GM10248 (cell line): ENCODE measurements at places on chromosomes 6 and 20.

DNA sequence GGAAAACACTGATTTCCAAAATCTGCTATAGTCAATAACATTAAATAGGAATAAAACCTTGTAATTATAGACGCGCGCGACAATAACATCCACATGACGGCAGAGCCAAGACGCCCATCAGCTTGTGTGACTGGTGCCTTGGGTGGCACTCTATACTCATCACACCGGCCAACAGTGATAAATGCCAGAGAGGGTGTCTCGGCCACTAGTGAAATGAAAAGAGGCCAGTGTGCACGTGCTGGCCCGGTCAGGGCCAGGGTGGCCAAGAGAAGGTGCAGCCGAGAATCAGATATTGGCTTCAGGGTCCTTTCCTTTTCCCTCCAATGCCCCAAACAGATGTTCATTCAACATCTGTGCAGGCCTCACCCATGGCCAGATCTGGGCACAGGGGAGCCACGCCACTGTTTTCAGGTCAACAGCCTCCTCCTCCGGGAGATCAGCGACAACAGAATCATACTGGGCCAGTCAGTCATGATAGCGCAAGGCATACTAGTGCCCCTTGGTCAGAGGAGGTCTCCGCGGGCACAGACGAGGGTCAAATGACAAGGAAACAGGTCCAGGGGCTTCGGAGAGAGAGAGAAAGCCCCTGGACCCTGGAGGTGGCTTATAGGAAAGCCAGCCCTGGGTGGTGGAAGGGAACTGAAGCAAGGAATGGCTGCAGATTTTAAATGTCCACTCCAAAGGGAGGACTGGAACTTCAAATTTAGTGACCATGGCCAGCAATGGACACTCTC lies 134.5 kb downstream of the PRND start:
- no peak for DNase-seq

DNA sequence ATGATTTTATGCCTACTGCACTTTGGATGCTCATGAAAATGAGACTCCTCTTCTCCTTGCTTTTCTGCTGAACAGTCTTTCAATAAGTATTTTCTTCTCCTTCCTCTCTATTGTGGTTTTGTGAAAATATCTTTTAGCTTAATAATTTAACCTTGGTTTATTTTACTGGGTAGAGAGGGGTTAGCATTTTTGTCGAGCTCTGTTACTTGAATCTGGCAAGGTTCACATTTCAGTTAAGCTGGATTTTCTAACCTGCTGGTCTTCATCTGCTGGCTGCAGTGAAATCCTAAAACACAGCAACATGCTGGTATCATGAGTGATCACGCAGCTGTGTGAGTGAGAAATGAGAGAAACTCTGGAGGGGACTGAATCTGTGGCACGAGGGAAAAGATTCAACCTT lies 222.7 kb upstream of the NOX3 start:
- no peak for DNase-seq

DNA sequence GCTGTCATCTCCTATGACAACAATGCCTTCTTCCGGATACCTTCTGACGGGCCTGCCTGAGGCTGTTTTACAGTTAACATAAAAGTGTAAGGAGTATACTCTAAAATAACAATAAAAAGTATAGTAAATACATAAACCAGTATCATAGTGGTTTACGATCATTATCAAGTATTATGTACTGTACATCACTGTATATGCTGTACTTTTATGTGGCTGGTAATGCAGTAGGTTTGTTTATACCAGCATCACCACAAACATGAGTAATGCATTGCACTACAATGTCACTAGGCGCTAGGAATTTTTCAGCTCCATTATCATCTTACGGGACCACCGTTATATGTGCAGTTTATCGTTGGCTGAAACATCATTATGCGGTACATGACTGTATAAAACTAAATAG lies 76.5 kb downstream of the VEGFA start:
- DNase-seq, result no peak

DNA sequence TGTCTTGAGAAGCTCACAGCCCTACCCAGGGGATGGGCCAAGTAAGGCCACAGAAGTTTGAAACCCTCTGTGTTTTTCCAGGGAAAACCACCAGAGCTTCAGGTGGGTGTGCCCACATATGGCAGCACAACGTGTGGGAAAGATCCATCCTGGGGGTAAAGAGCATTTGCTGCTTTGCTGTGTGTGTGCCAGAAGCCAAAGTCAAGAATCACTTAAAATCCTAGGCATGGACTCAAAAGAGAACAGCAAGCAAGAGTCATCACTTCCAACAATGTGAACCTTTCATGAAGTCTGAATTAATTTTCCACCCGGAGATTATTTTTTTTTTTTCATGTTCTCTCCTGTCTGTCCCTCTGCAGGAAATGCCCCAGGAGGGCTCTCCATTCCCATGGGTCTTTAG lies 308.2 kb upstream of the SGK1 start:
- no peak for DNase-seq

DNA sequence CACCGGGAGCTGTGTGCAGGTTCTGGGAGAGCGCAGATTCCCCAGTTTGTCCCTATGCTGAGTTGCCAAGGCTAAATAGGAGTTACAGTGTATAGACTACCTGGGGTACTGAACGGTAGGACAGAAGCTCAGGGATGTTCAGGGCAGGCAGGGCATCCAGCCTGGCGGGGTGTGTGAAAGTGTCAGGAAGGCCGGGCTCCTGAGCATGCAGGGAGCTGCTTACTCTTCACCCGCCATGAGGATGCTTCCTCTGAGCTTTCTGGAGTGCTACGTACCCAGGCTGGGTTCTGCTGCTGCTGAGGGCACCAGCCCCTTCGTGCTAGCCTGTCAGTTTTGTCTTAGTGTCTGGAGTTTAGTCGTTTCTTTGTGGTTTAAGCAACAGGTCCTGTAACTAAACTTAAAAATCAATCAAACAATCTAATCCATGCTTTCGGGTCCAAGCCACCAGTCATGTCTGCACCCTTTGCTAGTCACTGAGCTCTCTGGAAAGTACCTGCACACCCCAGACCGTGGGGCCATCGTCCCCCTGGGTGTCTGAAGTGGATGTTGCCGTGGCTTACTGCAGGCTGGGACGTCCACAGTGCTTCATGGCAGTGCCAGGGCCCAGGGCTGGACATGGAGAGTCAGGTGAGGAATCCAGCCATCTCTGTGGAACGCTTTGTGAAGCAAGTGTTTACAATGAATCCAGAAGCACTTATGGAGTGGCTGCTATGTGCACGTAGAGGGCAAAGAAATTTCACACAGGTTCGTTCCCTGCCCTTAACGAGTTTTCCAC lies 220.3 kb upstream of the SNX9 start:
- DNase-seq, result no peak
